H9 (cell line): ENCODE measurements at places on chromosomes 11 and 22. TPM values are rescaled to one million over a fixed set of nuclear protein-coding genes. Genes with fewer than 3 reads are reported as not detected.

DNA sequence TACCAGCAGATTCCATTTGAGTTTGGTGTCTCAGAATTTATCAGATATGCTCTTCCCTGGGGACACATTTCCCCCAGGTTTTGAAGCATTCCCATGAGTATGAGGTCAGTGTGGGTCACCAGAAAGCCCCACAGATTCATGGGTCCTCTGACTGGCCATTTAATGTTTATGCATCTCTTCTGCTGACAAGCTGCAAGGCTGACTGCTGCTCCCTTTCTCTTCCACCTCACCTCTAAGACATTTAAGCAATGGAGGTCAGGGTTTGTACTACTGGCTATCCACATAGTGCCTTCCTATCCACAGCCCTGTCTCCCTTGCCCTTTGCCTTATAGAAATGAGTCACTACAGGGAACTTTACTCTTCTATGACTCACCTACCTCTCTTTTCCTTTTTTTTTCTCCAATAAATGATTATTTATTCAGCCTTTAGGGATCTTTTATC lies 106.0 kb upstream of the TIMP3 start:
- DNase-seq = no peak

MPEG1 gene
- not detected in 2 replicates for total RNA-seq

DNA sequence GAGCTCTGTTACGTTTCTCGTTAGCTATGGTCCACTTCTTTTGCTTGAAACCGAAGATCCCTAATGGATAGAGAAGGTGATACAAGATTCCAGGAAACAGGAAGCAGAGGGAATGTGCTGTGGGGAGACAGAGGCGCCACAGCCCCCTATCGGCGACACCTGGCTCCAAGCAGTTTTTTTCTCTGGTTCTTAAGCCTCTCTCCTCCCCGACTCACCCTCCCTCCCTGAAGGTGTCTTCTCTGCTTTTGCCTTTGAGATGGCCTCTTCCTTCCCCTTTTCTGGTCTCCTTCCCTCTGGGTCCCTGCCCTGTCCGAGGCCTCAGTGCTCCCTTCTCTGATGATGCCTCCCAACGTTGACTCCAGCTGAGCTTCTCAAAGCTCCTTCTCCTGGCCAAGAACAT lies 14.2 kb upstream of the APOBEC3A start:
- DNase-seq = peak; percentile 52

CLDN5 gene
- total RNA-seq = 0.26 and 0.44 TPM in 2 replicates

- DNase-seq = no peak
Observed at GRCh38 chr11:17154409-17155159, 53.2 kb downstream of the PIK3C2A start.

- DNase-seq = peak; percentile 72
Observed at GRCh38 chr22:26756675-26757293, 99.4 kb downstream of the MIAT start.

DNA sequence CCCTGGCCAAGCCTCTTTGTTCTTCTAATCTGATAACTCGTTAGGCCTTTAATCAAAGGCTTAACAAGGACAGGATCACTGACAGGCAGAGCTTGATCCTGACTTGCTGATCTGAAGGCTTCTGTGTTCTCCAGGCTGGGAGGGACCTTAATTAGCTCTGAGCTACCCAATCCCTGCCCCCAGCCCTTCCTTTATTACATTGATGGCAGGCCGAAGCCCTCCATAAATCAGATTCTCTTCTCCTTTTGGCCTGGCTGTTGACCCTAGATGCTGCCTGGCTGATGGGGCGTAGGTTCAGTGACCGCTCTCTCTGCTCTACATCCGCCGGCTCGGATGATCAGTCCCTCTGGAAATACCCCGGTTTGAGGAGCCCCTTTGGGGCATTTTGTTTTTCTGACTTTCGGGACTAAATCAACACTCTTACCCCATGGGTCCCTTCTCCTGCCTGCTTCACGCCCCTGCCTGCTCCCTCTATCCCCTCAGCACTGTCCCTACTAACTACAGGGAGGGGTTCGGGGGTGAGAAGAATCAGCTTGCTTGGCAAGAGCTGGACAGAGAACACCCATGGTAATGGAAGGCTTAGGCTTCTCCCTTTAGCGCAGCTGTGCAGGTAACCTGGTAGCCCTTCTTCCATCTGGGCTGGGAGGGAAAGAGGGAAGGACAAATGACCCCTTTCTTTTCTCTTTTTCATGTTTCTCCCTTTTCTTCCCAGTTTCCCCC lies 10.0 kb upstream of the RRM1 start:
- DNase-seq = no peak

PRR5L gene
- total RNA-seq = 4.1 and 5.6 TPM in 2 replicates

RCOR2 gene
- 117 and 118 TPM in 2 replicates for total RNA-seq

GRCh38 chr22:41925783-41926460 lies 684 bp downstream of the TNFRSF13C start:
- peak; percentile 83 for DNase-seq

DNA sequence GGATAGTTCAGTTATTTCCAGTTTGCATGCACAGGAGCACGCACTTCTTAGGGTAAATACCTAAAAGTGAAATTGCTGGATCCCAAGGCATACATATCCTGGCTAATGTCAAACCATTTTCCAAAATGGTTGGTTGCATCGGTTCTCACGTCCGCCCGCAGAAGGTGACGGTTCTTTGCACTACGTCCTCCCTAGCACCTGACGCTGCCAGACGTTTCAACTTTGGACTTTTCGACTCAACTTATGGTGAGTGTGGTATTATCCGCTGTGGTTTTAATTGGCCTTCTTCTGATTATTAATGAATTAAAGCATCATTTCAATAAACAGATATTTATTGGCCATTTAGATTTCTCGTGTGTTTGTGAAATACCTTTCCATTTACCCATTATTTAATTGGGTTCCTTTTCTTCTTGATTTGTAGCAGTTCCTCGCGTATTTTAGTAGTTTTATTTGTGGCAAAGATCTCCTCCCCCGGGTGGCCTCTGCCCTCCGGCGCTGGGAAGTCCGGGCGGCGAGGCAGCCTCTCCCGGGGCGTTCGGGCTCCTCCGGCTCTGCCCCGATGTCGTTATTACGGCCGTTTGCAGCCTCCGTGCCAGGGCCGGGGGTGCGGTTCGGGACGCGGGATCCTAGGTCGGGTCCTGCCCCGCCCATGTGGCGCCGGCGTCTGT lies at the start of gene JHY:
Gene JHY, plus strand, starts transcription at position 571 of the 668 bp plus-strand sequence. CDS start 3,091 bp downstream, outside the sequence.
- no peak for DNase-seq

- no peak for DNase-seq
Observed at GRCh38 chr11:94747146-94747545, 21.0 kb upstream of the AMOTL1 start.

- DNase-seq = no peak
Observed at GRCh38 chr11:35012467-35013191, 96.2 kb downstream of the PDHX start.

GRCh38 chr22:30426388-30427353 lies 1.1 kb downstream of the MTFP1 start:
- DNase-seq = peak; percentile 91

DNA sequence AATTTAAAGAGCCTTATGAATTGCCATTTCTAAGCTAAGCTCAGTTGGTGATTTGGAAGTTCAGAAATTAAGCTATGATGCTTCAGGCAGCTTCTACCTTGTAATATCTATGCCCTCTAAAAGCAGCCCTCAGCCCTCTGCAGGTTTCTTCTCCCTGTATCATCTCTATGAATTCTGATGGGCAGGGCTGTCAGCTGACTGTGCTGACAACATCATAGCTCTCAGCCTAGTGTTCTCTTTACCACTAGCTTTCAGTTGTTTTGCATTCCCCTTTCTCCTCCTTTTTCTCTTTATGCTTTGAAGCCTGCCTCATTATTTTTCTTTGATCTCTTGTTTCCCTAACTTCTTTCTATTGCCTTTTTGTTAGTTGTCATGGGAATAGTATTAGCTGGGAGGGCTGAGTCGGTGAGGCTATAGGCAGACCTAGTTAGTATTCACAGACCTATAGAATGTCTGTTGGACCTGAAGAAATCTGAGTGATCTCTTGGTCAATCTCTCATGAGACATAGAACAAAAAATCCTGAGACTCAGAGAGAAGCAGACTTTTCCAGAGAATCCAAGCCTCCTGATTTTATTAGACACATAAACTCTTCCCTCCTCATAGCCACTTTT lies 535.4 kb downstream of the RAB38 start:
- no peak for DNase-seq

FREY1 gene
- total RNA-seq = 2.1 and 2.2 TPM in 2 replicates

DNA sequence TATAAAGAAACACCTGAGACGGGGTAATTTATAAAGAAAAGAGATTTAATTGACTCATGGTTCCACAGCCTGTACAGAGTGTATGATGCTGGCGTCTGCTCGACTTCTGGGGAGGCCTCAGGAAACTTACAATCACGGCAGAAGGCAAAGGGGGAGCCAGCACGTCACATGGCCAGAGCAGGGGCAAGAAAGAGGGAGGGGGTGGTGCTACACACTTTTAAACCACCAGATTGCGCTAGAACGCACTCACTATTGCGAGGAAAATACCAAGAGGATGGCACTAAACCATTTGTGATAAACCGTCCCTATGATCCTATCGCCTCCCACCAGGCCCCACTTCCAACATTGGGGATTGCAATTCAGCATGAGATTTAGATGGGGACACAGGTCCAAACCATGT lies 79.7 kb upstream of the CARD18 start:
- DNase-seq = peak; percentile 26

DNA sequence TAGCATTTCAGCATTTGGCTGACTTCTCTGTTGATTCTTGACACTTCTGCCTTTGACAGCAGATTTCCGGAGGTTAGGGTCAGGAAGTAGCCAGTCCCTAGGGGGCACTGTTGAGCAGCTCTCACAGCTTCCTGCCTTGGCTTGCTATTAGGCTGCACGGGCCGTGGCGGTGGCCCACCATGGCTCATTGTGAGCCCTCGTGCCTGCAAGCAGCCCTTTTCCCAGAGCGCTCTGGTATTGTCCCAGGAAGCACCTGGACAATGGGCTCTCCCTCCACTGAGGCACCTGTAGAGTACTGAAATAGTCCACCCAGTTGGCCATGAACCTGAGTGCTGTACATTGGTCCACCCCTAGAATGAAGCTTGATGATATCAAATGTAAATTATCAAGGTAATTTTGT lies 100.2 kb upstream of the GAL start:
- peak; percentile 82 for DNase-seq

DNA sequence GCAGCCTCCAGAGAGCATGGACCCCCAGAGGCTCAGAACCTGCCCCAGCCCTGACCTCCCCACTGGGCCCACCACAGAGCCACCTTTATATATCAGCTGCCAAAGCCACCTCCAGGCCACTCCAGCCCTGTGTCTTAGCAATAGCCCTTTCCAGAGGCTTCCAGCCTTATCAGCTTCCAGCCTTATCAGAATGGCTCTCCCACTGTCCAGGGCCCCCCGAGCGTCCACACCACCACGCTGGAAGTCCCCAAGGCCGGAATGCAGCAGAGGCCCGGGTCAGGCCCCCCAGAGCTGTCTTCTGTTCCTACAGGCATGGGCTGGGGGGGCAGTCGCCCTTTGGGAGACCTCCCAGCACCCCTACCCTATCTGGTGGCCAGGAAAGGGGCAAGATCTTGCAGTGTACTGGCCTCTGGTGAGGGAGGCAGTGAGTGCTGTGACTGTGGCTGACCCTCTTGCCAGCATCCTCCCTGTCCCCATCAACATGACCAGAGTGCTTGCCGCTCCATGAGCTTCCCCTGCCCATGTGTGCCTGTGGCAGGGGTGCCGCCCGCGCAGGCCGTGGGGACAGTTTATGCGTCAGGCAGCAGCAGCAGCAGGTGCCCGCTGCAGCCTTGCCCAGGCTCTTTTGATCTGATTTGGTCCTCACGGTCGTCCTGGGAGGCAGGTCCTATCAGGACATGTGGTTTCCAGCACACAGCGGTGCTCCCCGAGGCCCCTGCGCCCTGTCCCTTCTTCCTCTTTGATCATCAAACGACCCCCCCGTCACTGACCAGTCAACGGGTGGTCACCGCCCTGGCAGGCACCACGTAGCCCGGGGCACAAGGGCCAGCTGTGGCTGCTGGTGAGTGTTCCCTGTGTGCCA lies 15.9 kb downstream of the OSBPL5 start:
- no peak for DNase-seq

DNA sequence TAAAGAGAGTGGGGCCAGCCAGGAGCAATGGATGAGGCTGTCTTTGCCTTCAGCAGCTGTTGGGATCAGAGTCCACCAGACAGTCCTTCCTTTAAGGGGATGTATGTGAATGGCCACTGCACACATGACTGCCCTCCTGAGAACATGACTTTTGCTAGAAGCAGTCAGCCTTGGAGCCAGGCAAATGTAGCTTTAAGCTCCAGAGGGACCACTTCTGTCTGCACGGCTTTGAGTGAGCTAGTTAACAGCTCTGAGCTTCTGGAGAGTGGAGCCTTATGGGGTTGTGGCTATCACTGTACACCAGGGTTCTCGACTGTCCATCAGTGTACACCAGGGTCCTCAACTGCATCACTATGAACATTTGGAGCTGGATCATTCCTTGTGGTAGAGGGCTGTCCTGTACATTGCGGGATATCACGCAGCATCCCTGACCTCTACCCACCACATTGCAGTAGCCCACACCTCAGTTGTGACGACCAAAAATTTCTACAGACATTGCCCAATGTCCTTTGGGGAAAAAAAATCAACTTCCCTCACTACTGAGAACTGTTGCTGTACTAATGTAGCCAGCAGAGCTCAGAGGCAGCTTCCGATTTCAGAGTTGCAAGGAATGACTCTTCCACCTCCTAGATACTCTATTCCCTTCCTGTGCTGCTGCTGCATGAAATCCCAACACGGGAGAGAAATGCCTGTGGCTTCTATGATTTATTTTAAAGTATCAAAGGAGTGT lies 169.4 kb downstream of the MYO18B start:
- no peak for DNase-seq

GRCh38 chr11:103368145-103368544 lies 258.9 kb downstream of the DYNC2H1 start:
- no peak for DNase-seq

DNA sequence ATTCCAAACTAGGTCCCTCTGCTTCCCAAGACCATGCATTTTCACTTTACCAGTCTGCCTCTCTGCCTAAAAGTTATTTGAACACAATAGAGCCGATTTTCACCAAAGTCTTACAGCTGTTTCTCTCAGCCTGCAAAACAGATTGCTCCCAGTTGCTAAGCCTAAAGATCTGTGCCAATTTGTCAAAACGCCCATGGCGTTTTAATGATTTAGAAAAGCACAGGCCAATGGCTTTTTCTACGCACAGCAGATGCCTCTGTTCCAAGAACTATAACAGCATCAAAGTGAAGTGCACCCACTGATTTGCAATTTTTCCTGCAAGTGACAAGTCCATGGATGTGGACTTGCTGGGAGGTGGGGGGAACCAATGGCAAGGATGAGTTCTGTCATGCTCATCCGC lies 173.9 kb upstream of the SYN3 start:
- no peak for DNase-seq

DNA sequence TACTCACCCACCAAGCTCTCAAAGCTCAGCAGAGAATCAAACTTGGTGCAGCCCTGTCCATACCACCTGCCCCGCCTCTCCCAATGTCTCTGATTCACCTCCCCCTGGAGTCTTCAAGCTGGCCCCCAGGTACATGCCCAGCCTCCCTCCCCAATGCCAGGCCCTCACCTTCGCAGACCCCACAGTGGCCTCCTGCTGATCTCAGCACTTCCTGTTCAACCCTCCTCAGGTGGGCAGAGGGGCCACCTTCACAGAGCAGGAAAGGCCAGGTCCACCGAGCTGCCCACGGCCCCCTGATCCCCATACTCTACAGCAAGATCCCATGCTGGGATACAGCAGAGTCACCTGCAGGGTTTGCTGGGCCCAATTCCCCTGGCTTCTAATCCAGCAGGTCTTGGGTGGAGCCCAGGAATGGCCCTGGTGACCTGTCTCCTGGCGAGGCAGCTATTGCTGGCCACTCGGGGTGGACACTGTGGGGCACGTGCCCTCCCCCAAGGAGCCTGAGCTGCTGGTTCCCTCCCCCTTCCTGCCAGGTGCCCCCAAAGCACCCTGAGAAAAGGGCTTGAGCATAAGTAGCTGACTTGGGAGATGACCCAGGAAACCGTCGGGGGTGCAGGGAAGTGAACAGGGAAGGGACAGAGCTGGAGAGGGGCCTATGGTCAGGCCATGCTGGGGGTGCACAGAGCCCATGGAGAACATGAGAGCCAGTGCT lies 150.7 kb downstream of the BRD1 start:
- DNase-seq = peak; percentile 13
